Suppressor macrophage treated with lipopolysaccharide for 1 hour (primary cell): ENCODE measurements at places on chromosomes 11 and 22.

DNA sequence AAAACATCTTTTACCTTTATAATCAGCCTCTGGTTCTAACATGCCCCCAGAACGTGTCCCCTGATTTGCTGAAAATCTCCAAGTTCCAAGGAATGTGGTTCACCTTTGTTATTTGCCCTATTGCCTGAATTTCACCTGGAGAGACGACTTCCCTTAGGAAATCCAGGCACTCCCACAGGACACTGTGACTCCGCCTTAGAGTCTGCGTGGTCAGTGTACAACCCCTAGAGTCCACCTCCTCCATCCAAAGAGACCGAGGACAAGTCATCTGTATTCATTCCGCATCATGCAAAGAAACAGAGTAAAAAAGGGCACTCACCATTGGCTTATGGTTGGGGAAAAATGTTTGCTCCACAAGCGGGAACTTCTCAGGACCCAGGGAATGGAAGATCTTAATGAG lies 63.1 kb downstream of the TIMP3 start:
- DNase-seq = no peak

GRCh38 chr11:47595967-47596366 lies 1.8 kb upstream of the C1QTNF4 start:
- DNase-seq = no peak

GRCh38 chr11:3808861-3809623 lies 682 bp downstream of the PGAP2 start:
- DNase-seq = peak; percentile 70

GRCh38 chr11:9231848-9232177 lies 33.3 kb downstream of the DENND5A start:
- peak; percentile 71 for DNase-seq

- no peak for DNase-seq
Measured at GRCh38 chr11:125264100-125265022, 99.8 kb downstream of the PKNOX2 start.

GRCh38 chr11:112320668-112321067 lies 60.0 kb upstream of the PLET1 start:
- DNase-seq = no peak

DNA sequence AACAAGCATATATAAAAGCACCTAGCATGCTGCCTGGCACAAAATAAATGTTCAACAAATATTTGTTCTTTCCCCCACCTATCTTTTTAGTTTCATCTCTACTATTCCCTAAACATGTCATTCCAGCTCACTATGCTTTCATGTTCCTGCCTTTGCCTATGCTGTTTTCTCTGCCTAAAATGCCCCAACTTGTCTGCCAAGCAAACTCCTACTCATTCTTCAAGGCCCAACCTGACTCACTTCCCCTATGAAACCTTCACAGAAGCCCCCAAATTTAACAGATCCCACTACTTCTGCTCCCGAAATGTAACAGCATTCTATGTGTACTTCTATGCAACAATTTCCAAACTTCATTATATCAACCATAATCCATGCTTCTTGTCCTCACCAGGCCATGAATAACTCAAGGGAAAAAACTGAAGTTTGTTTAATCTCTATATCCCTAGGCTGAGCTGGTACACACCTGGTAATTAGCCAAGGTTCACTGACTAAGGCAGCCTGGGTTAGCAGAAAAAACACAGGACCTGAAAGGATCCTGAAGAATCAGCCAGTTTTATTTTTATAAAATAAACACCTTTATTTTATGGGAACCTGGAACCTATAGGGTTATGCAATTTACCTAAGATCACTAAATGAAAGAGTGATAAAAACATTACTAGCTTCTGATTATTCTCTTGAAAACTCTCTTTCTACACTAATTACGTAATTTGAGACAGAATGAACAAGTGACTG lies 72.2 kb downstream of the PAK1 start:
- DNase-seq = no peak

GRCh38 chr11:10301656-10302358 lies 3.1 kb upstream of the ADM start:
- no peak for DNase-seq

DNA sequence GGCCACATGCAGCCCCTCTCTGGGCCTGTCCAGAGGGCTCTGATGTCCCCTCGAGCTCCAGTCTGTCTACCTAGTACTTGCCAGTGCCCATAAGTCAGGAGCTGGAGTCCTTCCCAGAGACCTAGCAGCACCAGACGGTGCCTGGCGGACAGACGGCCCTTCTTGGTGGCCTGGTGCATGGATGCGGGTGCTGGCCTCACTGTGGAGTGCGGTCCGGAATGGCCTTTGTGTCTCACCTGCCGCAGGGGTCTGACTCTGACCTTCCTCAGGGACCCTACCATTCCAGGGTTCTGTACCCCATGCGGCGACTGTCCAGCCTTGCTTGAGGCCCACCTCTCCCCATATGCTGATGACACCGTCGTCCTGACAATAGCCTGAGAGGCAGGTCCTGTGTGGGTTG lies 29.4 kb upstream of the SMIM38 start:
- no peak for DNase-seq

- no peak for DNase-seq
Measured at GRCh38 chr11:45518141-45518832, 147.1 kb downstream of the CHST1 start.

DNA sequence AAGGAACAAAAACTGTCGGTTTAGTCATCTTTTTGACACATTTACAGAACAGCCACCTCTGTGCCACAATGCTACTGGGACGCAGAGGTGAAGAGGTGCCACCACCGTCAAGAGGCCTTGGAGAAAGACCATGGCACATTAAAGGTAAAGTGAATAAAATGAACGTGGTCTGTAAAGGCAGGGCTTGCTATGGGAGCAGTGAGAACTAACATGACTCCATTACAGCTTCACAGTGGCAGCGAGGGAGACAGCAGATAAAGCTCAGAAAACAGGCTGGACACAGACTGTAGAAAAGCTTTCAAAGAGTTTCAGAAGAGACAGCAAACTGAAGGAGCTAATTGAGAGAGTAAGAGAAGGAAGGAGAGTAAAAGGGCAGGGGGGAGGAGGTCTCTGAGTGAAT lies 102.9 kb downstream of the GAB2 start:
- no peak for DNase-seq

DNA sequence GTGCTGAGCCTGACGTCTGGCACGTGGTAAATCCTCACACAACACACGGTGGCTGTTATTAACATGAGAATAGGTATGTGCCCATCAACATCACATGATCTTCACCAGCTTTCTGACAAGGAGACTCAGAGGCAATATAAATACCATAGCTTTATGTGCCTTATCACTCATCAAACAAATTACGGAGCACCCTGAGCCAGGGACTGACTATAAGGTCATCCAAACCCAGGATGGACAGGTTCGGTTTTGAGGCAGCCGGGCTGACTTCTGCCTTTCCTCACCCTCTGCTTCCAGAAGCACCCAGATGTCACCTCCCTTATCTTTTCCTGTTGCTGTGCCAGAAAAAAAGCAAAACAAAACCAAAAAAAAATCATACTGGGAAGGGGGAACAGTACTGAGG lies 5.7 kb upstream of the PLAAT3 start:
- no peak for DNase-seq

- no peak for DNase-seq
Measured at GRCh38 chr11:70066628-70067027, 11.5 kb upstream of the ANO1 start.

GRCh38 chr11:102386136-102386734 lies 39.2 kb downstream of the BIRC2 start:
- DNase-seq = no peak

GRCh38 chr11:65182258-65183170 lies 786 bp downstream of the CAPN1 start:
- DNase-seq = no peak

GRCh38 chr11:100730266-100730665 lies 43.2 kb downstream of the ARHGAP42 start:
- no peak for DNase-seq

DNA sequence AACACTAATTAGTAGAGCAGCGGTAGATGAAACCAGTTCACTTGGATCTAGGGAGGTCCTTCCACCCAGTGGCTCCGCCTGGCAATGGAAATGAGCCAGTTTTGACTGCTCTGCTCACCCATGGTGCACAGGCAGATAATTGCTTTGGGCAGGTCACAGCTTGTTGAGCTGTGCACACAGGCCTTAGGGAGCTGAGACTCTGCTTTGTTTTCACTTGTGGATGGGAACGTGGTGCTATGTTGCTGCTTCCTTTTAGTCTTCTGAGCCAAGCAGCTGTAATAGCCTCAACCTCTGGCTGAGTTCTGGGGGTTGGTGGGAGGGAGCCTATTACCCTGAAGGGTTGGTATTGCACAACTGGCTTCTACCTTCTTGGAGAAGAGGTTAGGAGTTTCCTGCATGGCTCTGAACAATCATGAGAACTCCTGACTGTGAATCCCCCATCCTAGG lies 262.3 kb upstream of the MTNR1B start:
- DNase-seq = no peak

DNA sequence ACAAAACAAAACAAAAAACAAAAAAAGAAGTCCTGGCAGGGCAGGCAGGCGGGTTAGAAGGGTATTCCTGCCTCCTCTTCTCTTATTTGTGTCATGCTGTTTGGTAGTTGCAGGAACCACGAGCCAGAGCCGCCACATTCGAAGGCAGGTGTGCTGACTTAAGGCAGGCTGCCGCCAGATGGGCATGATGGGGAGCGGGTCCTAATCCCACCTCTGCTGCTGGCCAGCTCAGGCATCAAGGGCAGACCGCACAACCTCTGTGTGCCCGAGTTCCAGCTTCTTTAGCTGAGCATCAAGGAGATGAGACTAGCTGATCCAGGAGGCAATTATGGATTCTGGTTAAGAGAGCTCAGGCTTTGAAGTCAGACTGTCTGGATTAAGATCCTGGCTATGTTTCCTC lies 12.1 kb downstream of the OAF start:
- no peak for DNase-seq

DNA sequence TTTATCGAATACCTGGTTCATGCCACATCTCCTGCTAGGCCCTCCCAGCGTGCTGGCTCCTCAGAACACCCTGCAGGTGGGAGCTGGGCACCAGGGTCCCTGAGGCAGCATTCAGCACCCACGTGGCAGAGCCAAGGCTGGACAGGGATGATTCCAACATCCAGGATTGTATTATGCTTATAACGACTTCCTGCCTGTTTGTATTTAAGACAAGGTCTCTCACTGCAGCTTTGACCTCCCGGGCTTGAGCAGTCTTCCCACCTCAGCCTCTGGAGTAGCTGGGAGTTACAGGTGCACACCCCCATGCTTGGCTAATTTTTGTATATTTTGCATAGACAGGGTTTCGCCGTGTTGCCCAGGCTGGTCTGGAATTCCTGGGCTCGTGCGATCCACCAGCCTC lies 64.7 kb upstream of the WNT7B start:
- DNase-seq = no peak

GRCh38 chr11:57359896-57360690 lies 20.9 kb downstream of the PRG3 start:
- DNase-seq = no peak

GRCh38 chr11:21119411-21119810 lies 450.0 kb downstream of the NELL1 start:
- DNase-seq = no peak

DNA sequence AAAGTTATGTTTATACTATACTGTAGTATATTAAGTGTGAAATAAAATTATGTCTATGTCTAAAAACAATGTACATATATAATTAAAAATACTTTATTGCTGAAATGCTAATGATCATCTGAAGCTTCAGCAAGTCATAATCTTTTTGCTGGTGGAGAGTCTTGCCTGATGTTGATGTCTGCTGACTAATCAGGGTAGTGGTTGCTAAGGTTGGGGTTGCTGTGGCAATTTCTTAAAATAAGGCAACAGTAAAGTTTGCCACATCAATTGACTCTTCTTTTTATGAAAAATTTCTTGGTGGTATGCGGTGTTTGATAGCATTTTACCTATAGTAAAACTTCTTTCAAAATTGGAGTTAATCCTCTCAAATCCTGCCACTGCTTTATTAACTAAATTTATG lies 21.4 kb downstream of the INSC start:
- no peak for DNase-seq

GRCh38 chr11:122306831-122307391 lies 190.9 kb upstream of the BLID start:
- no peak for DNase-seq

- DNase-seq = peak; percentile 62
Measured at GRCh38 chr22:26461188-26461810, 22.3 kb downstream of the HPS4 start.

GRCh38 chr22:19979712-19980493 lies 36.7 kb downstream of the ARVCF start:
- no peak for DNase-seq

- no peak for DNase-seq
Measured at GRCh38 chr11:44280257-44280656, 29.7 kb downstream of the ALX4 start.

DNA sequence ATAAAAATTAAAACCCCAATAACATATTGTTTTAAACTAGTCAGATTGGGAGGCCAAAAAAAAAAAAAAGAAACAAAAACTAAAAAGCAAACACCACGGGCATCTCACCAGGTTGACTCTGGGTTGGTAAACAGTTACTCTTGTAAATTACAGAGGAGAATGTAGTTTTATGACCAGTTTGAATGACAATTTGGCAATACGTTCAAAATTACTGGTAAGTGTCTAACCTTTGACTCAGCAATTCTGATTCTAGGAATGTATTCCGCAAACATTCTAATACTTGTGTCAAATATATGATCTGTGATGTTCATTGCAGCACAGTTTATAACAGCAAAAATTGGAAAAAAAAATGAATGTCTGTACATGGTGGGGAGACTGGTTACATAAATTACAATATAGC lies 1376.0 kb downstream of the TBC1D22A start:
- DNase-seq = no peak

DNA sequence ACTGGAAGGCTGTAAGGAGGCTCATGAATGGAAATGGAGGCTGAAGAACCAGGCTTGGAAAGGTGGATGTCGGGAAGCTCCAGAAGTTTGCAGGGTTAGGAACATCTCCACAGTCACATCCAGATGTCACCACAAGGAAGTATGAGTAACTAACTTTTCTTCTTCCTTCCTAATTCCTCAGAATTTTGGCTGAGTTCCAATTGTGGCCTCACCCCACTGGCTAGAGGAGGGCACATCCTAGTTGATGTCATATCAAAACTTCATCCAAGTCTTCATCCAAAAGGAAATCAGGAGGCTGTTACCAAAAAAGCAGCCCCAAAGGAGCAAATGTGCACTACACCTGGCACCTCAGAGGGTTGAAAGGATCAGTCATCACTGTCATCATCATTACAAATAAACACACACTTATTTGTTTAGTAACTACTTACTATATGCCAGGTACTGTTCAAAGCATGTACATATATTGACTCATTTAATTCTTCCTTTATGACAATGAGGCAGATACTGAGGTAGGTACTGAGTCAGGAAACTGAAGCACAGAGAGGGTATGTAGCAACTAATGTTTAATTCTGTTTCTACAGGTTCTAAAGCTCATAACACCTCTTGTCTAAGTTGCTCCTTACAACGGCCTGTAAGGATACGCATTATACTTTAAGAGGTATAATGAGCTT lies 7.3 kb upstream of the PTPN5 start:
- DNase-seq = no peak

GRCh38 chr11:108196901-108197300 lies 25.5 kb downstream of the NPAT start:
- no peak for DNase-seq

- no peak for DNase-seq
Measured at GRCh38 chr22:31090217-31091085, 9.3 kb downstream of the SMTN start.
